ENCODE measurements at places on chromosomes 11 and 22.

DNA sequence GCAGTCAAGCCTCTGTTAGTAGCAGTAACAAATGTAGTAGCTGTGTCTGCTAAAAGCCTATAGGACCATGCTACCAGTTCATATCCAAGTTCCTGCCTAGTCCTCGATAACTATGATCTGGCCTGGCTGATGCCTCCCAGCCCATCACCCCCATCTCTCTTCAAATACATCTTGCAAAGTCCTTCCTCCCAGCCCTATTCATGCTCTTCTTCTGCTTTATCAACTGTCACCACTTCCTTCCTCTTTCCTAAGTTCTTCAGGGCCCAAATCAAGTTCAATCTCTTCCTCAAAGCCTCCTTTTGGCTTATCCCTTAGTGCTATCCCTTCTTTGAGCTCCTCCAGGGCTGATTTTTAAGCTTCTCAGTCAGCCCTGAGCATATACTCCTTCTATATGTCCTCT lies 150.9 kb upstream of the THY1 start:
- no peak for DNase-seq

DNA sequence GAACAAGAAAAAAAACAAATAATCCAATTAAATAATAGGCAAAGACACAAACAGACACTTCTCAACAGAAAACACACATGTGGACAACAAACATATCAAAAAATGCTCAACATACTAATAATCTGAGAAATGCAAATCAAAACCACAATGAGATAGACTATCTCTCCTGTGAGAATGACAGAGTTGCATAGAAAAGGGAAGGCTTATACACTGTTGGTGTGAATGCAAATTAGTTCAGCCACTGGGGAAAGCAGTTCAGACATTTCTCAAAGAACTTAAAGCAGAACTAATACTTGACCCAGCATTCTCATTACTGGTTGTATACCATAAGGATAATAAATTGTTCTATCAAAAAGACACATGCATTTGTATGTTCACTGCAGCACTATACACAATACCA lies 637.8 kb upstream of the LUZP2 start:
- DNase-seq: no peak

- no peak for DNase-seq
Measured at GRCh38 chr11:70456921-70457532, 58.7 kb downstream of the CTTN start.

DNA sequence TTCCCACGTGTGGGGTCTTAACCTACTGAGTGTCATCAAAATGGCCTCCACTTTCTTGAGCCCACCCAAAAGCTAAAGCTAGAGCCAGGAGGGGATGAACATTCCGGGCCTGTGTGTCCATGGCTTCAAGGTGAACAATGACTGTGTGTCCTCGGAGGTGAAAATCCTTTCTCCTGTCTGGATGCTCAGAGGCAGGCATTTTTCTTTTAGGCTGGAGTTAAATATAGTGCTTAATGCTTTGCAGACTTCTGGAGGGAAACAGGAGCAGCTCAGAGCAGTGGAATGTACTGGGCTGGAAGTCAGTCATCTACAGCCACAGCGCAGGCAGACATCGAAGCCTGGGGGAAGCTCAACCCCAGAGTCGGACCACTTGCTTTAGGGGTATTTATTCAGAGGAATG lies 68.6 kb upstream of the TMEM45B start:
- DNase-seq: peak; percentile 64

GRCh38 chr11:15544353-15544752 lies 429.6 kb downstream of the INSC start:
- DNase-seq: no peak

DNA sequence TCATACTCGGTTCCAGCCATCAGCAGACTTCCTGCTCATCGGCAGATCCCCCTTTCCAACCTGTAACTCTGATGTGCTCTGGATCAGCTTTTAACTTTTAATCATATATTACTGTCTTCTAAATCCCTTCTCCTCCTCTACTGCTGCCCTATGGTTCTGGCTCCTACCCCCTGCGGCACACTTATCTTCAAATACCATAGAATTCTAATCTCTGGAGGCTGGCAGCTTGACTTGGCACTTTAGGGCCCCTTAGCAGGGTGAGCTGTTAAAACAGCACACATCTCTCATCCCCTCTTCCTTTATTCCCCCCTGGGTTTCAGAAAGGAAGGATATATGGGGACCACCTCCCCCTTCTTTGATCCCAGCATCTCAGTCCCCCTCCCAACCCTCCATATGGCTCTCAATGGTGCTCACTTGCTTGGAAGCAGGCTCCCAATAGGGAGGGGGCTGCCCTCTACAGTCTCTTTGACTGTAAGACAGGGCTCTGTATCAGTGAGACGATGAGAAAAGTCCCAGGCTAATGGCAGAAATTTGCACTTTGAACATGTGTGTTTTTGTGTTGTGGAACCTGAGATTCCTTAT lies 4.4 kb upstream of the CNTF start:
- DNase-seq: no peak

DNA sequence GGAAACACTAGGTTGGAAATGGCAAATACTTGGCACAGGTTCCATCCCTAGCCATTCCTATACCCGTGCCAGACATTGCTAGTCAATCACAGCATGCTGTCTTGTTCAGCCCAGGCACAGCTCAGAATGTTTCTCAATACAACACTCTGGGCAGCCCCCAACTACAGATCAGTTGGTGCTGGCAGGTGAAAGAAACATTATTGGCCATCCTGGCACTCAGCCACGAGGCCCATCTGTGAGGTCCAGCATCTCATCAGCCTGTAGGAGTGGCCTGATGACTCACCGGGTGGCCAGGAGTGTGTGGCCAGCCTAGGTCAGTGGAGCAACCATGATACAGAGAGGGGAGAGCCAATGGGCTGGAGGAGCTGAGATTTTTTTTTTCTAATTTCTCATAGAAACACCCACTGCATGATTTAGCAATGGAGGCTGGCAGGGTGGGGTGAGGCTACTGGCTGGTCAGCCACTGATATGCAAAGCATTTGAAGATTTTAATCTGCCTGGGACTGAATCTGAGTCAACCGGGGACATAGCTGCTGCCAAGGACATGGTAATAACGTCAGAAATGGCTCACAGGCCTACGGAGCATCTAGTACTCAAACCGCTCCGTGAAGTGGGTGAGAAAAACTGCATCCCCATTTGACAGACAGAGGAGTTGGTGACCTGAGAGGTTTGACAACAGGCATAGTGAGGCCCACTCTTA lies 5.4 kb downstream of the MYO18B start:
- no peak for DNase-seq

DNA sequence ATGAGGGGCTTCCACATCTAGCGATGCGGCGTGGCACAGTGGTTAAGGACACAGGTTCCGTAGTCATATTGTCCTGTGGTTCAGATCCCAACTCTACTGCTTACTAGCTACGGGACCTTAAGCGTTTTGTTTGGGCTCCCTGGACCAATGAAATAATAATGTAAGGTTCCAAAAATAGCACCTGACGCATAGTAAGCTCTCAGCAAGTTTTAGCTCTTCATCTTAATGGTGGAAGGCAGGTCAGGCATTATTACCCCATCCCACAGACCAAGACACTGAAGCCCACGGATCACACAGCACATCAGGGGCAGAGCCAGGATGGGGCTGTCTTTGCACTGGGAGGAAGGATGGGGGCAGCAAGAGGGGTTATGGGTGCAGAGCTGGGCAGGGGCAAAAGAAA lies 13.0 kb downstream of the DNAJB13 start:
- DNase-seq: no peak

DNA sequence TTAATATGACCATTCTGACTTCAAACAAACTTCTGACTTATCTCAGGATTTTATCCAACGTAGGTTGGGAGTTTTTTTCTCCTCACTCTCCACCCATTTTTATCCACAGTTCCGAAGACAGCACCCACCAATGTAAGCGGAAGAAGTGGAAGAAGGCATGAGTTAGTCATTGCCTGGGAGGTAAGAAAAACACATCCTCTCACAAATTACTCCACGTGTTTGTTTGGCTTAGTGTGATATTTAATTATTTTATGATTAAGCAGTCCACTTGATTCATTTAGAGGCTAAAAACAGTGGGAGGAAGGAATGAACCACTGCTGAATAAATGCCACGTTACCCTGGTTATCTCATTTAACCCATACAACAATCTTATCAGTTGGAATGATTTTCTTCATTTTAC lies 389.6 kb upstream of the ARHGAP42 start:
- DNase-seq: no peak

- DNase-seq: no peak
Measured at GRCh38 chr11:85886089-85887056, 31.2 kb downstream of the CCDC83 start.

- DNase-seq: no peak
Measured at GRCh38 chr11:57396744-57397143, 6.3 kb upstream of the PRG2 start.

All from mesenteric fat pad (tissue), 1 donor.